ENCODE measurements at places on chromosomes 1 and 21.

GRCh38 chr21:40402884-40403582 lies 443.9 kb downstream of the DSCAM start:
- DNase-seq, result no peak

- no peak for DNase-seq
Observed at GRCh38 chr1:8097077-8097799, 71.1 kb upstream of the ERRFI1 start.

- DNase-seq, result peak; percentile 73
Observed at GRCh38 chr1:19341201-19342061, 29.3 kb downstream of the SLC66A1 start.

DNA sequence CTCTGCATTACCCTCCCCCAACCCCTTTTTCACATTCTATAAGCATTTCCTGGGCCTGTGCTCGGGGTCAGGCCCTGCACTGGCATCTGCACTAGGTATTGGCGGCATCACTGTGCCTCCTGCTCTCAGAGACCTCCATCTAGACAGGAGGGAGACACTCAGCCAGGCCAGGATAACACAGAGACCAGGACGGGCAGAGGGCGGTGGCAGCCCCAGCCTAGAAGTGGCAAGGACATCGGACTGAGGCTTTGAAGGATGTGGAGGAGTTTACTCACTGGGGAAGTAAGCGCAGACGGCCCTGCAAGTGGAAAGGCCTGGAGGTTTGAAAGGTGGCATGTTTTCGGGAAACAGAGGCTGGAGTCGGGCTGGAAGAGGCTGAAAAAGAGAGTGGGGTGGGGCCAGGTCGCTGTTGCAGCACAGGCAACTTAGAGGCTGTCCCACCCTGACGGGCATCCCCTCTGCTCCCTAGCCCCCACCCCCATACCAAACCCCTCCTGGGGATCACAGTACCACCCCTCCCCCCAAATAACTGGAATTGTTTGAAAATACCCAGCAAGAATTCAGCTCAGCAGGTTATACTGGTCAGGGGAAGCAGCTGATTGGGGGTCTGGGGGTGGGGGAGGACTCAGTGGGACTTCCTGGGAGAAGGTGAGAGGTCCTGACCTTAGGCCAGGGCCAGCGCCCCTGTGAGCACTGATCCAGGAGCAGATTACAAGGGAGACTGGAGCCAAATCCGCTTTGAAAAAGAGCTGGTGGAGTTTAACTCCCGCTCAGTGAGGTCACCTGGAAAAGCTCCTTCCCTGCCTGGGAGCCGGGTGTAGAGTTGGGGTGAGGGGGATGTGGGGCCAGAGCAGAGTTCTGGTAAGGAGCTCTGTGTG lies 121.8 kb upstream of the WNT4 start:
- no peak for DNase-seq

DNA sequence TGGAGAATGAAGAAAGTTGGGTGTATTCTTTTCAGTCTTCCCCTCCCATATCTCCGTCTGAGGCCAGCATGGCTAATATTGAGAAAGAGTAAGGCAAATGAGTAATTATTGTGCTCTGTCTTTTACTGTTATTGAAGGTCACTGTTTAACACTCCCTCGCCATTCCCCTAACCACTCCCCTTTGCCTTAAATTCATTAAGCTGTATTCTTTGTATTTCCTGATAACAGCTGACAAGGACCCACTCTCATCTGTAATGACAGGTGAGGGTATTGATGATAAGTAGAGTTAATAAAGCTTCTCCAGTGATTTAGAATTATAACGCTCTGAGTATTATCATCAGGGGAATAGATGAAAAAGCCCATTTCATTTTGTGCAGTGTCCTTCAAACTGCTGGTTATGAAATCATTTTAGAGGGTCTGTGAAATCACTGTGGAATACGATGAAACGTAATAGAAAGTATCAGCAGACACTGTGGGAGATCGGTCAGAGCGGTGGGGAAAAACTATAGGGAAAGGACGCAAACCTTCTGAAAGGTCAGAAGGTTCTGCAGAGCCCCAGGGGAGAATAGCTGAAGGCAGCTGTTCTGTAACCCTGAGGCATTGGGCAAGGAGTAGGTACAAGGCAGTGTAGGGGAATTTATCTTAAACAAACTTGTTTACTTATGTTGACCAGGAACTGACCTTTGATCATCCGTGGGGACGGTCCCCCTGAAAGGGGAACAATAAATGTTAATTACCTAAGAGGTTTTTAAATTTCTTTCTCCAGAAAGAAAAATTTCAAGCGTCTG lies 46.3 kb upstream of the CACYBP start:
- no peak for DNase-seq

GRCh38 chr1:238187575-238187949 lies 296.8 kb upstream of the ZP4 start:
- DNase-seq, result no peak

GRCh38 chr1:60017508-60018205 lies 55.9 kb downstream of the C1orf87 start:
- DNase-seq, result no peak

DNA sequence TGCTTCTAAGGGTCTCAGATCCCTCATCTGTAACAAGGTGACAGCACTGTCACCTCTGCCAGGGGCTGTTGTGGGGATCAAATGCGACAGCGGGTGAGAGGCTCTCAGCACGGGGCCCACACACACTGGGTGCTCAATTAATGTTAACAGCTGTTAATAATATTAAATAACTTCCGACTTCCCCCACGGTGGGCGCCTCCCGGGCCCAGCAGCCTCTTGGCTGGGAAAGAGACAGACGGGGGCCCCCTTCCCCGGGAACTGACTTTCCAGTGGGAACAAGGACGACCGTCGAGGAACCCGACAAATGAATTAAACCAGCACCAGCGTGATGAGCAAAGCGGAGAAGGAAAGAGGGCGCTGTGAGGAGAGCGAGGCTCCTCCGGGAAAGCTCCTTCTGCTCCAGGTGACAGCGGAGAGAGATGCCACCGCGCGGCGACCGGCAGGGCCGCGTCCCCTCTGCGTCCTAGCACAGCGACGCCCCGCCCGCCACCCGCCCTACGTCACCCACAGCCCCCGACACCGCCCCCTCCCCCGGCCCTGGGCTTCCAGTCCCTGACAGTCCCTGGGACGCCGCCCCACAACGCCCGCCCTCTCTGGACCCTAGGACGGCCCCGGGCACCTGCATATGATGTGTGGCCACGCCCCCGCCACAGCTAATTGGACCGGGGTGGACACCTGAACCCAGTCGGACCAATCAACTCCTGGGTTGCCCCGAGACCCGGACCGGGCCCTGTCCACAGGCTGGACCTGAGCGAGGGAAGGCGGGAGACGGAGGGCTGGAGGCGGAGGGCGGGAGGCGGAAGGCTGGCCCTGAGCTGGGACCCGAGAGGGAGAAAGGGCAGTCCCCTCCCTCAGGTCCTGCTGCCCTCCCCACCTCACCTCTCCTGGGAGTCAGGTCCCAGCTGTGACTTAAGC lies 38.2 kb downstream of the MATN1 start:
- DNase-seq, result no peak

DNA sequence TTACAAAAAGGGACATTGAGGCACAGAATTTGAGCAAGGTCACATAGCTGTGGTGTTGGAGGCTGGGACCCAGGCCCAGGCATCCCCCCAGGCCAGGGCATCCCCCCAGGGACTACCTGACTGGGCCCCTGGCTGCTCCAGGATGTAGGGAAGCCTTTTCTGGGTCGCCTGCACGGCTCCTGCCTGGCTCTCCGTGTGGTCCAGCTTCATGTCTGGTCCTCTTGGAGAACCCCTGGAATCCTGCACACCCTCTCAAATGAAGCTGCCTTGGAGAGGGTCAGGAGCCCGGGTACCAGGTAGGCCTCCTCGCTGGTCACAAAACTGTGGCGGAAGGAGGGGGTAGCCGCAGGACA lies 919 bp upstream of the CELSR2 start:
- no peak for DNase-seq
